ENCODE measurements at places on chromosomes 12 and 14.

GRCh38 chr14:69501423-69501838 lies 16.9 kb downstream of the PLEKHD1 start:
- H3K27me3 ChIP-seq: peaks cover 13% of the 10 kb centered on the region
- no peak overlapping the region for H3K4me3 ChIP-seq
- H3K27ac ChIP-seq: no peak overlapping the region

- no peaks in the 10 kb centered on the region for H3K4me1 ChIP-seq
- DNase-seq: no peak
- H3K36me3 ChIP-seq: no peaks in the 10 kb centered on the region
- H3K4me3 ChIP-seq: no peak overlapping the region
- H3K27ac ChIP-seq: no peak overlapping the region
Observed at GRCh38 chr14:91742621-91743304, 10.9 kb upstream of the CATSPERB start.

DNA sequence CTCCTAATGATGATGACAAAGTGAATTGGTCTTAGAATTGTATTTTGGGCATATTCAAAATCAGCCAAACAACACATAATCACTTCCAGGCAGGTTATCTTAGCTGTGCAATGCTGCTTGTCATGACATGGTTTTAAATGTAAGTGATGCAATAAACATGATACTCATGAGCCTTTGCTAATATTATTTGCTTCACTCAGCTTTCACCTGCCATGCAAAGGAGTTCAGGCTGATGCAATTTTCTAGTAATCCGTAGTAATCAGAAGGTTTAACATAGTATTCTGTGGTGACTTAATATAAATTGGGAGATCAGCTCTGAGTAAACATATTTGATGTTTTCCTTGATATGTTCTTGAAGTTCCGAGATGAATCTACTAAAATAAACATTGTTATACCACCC lies 29.1 kb downstream of the TMEM260 start:
- peaks cover 21% of the 10 kb centered on the region for H3K36me3 ChIP-seq
- H3K4me3 ChIP-seq: no peak overlapping the region
- no peak overlapping the region for H3K27ac ChIP-seq
- DNase-seq: no peak
- H3K27me3 ChIP-seq: no peaks in the 10 kb centered on the region

DNA sequence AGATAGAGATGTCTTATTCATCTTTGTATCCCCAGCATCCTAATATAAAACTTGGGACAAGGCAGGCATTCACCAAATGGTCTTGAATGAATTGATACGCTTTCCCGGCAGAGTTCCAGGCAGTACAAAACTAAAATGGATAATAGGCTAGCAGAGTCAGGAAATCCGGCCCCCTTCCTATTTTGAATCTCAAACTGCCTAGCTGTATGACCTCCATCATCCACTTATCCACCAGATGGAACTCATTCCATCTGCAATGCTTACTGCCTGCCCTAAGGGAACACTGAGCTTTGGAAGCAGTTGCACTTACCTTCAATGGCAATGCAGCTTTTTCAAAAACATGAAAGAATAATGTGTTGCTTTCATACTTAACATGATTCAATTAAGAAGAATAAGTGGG lies 43.4 kb downstream of the BDKRB1 start:
- H3K27me3 ChIP-seq: no peaks in the 10 kb centered on the region
- H3K4me1 ChIP-seq: no peaks in the 10 kb centered on the region
- no peak overlapping the region for H3K27ac ChIP-seq
- DNase-seq: no peak
- H3K36me3 ChIP-seq: peaks cover 13% of the 10 kb centered on the region

- no peak overlapping the region for H3K27ac ChIP-seq
- H3K36me3 ChIP-seq: no peaks in the 10 kb centered on the region
- H3K4me1 ChIP-seq: peaks cover 56% of the 10 kb centered on the region
- H3K4me3 ChIP-seq: no peak overlapping the region
Observed at GRCh38 chr14:102691763-102692162, 85.5 kb upstream of the TRAF3 start.

- H3K27ac ChIP-seq: peak overlapping the region; percentile 96
- H3K27me3 ChIP-seq: no peaks in the 10 kb centered on the region
- peaks cover 61% of the 10 kb centered on the region for H3K4me1 ChIP-seq
- H3K36me3 ChIP-seq: peaks cover 25% of the 10 kb centered on the region
- H3K4me3 ChIP-seq: peak overlapping the region; percentile 85
- DNase-seq: peak; percentile 89
Observed at GRCh38 chr12:124466216-124467128, 100.9 kb downstream of the NCOR2 start.

GRCh38 chr14:84458881-84459280 lies 1071.1 kb upstream of the FLRT2 start:
- no peaks in the 10 kb centered on the region for H3K4me1 ChIP-seq
- H3K4me3 ChIP-seq: no peak overlapping the region
- no peak overlapping the region for H3K27ac ChIP-seq
- no peaks in the 10 kb centered on the region for H3K27me3 ChIP-seq
- DNase-seq: no peak

DNA sequence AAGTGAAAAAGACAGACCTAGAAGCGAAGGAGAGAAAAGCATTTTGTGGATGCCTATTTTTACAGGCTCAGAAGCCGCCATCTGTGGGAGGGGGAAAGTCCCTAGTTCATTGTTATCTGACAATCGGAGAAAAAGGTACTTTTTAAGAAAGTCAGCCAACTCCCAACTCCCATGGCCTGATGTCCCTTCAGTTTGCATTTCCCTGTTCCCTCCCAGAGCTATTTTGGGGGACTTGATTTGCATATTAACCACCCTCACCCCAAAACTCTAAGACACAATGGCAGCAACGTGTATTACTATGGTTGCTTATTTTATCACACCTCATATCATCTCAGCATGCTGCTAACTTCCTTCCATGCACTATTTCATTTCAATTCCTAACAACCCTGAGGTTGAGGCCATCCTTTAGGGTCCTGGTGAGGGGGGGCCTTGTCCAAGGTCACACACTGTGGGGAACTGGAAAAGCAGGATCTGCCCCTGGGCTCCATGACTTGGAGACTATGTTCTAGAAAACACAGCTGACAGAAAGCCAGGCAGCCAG lies 18.7 kb downstream of the HVCN1 start:
- H3K27ac ChIP-seq: peak overlapping the region; percentile 99
- peaks cover 63% of the 10 kb centered on the region for H3K4me1 ChIP-seq
- peaks cover 46% of the 10 kb centered on the region for H3K36me3 ChIP-seq
- H3K4me3 ChIP-seq: peak overlapping the region; percentile 93
- no peaks in the 10 kb centered on the region for H3K27me3 ChIP-seq

GRCh38 chr14:104209985-104210816 lies 71.8 kb downstream of the KIF26A start:
- H3K4me1 ChIP-seq: no peaks in the 10 kb centered on the region
- no peak overlapping the region for H3K27ac ChIP-seq
- no peak overlapping the region for H3K4me3 ChIP-seq
- H3K36me3 ChIP-seq: no peaks in the 10 kb centered on the region

DNA sequence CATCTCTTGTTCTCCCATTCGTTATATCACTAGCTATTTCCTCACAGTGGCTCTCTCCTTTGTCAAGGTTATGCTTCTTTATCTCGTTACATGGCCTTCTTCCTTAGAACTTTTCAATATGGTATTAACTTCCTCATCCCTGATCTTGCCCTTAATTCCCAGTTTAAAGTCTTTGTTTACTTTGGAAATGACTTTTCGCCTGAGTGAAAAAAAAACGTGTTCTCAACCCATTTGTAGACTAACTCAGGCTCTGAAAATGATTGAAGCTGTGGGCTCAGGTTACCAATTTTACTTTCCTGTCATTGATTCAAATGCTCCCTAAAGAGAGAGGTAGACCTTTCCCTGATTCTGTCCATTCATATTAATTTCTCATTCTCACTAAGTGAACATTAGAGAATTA lies 135.2 kb downstream of the NUBPL start:
- H3K27ac ChIP-seq: no peak overlapping the region
- peaks cover 3% of the 10 kb centered on the region for H3K36me3 ChIP-seq
- no peaks in the 10 kb centered on the region for H3K4me1 ChIP-seq

GRCh38 chr12:27610374-27610773 lies 85.9 kb upstream of the REP15 start:
- peaks cover 11% of the 10 kb centered on the region for H3K4me1 ChIP-seq
- H3K27ac ChIP-seq: no peak overlapping the region
- H3K4me3 ChIP-seq: no peak overlapping the region
- H3K27me3 ChIP-seq: no peaks in the 10 kb centered on the region
- H3K36me3 ChIP-seq: peaks cover 5% of the 10 kb centered on the region

DNA sequence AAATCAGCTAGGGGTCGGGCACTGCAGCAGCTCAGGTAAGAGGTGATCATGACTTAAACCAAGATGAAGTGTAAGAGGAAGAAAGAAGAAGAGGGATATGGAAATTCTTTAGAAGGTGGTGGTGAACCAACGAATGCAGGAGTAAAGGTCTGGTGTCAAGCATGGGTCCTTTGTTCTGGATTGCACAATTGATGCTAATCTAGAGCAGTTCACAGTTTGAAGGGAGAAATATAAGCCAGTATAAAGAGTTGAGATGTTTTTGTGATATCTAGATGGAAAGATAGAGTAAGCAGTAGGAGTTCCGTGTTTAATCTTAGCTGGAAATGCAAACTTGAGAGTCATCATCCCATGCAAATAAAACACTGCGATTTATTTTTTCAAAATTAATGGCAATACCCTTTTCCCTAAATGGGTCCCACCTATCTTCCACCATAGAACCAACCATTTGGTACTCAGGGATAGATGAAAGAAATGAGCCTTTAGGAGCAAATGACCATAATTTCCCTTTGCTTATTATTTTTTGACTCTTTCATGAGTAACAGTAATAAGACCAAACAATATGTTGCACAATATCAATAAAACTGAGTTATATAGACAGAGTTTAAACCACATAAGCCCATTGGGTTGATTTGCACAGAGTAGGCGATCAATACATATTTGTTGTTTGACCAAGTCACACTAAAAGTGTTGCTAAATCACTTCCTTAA lies 15.0 kb upstream of the MGP start:
- H3K4me1 ChIP-seq: no peaks in the 10 kb centered on the region
- no peak overlapping the region for H3K27ac ChIP-seq
- no peaks in the 10 kb centered on the region for H3K27me3 ChIP-seq
- no peak for DNase-seq
- no peak overlapping the region for H3K4me3 ChIP-seq
- no peaks in the 10 kb centered on the region for H3K36me3 ChIP-seq

DNA sequence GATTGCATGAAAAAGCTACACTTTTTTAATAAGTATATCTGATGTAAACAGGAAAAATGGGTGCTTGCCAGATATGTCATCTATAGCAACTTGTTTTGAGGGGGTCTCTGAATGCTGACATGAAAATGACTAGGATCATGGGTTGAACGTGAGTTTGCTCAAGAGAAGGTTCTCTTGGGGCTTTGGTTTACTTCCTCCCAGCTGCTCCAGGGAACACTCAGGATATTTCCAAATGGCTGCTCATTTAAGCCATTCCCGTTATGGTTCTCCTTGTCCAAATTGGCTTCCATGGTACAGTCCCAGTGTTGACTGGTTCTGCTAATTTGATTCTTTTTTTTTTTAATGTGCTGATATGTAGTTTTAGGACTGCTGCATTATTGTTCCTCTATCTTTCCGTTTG lies 118.3 kb downstream of the ETV6 start:
- no peak overlapping the region for H3K4me3 ChIP-seq

- H3K27me3 ChIP-seq: no peaks in the 10 kb centered on the region
- no peak overlapping the region for H3K27ac ChIP-seq
- H3K4me3 ChIP-seq: no peak overlapping the region
- no peak for DNase-seq
- H3K4me1 ChIP-seq: no peaks in the 10 kb centered on the region
Observed at GRCh38 chr14:30005114-30005808, 77.6 kb upstream of the PRKD1 start.

DNA sequence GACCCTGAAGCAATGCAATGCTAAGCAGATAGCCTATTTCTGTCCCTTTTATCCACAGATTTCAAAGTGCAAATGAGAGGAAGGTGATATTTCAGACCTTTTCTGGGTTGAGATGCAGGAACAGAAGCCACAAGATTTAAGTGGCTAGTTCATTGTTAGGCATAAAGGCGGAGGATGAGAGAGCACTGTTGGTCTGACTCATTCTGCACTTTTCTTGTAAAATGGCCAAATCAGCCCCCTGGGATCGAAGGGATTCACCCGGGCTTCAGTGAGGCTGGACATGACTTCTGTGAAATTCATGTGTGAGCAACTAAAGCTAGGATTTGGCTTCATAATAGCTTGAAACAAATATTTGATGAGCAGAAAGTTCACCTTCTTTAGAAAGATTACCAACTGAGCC lies 101.9 kb upstream of the OVCH1 start:
- no peaks in the 10 kb centered on the region for H3K27me3 ChIP-seq
- no peak overlapping the region for H3K4me3 ChIP-seq
- H3K27ac ChIP-seq: no peak overlapping the region
- no peaks in the 10 kb centered on the region for H3K4me1 ChIP-seq
- no peaks in the 10 kb centered on the region for H3K36me3 ChIP-seq
- no peak for DNase-seq

DNA sequence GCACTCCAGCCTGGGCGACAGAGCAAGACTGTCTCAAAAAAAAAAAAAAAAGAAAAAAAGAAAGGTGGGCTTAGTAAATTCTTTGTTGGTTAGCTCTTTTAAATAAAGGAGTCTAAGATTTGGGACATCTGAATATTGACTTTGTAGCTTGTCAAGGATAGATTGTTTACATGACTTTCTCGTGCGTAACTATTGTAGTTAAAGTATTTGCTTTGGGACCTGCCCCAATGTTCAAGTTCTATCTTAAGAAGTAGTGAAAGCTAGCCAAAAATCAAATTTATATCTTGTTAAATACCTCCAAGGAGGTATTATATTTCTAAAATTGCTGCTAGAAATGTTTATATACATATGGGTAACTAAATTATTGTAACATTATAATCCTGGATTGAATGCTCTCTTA lies 32.4 kb downstream of the PTPN21 start:
- peaks cover 28% of the 10 kb centered on the region for H3K27me3 ChIP-seq
- H3K4me1 ChIP-seq: no peaks in the 10 kb centered on the region
- no peaks in the 10 kb centered on the region for H3K36me3 ChIP-seq
- H3K27ac ChIP-seq: no peak overlapping the region

DNA sequence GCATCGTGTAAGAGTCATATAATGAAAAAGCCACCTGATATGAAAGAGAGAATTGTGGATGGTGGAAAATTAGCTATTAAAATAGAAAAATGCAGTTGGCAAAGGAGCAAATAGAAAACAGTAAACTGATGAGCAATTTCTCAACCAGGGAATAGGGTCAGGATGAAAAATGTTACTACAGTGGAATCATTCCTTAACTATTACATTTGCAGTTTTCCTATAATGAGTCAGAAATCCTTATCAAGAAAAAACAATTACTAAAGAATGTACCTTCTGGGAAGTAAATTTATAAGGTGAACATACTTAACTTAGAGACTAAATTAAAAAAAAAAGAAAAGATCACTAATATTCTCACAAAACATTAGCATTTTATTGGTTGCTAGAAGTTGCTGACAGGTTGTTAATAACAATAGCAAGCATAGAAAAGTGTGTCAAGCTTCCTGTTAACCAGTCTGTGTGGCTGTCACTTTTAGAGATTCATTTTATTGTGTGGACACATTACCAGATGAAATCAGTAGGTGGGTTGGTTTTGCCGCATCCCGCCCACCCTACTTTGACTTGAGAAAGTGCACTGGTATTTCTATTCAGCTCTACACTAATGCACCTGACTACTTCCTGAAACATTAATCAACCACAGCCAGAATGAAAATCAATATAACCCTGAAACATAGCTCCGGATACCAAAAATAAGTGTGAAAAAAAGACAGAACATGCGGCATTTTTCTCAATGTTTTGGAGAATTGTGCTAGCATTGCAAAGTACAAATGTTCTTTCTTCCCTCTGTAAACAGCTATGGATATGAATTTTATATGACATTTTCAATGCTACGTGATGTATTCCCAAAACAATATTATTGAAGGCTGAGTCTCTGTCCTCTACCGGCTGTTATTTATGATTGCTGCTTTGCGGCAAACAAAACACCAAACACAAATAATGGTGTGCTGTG lies 576.7 kb downstream of the SLC16A7 start:
- no peaks in the 10 kb centered on the region for H3K27me3 ChIP-seq
- no peak for DNase-seq
- no peaks in the 10 kb centered on the region for H3K36me3 ChIP-seq
